Brain pericyte (primary cell): ENCODE measurements at places on chromosomes 7 and 10.

DNA sequence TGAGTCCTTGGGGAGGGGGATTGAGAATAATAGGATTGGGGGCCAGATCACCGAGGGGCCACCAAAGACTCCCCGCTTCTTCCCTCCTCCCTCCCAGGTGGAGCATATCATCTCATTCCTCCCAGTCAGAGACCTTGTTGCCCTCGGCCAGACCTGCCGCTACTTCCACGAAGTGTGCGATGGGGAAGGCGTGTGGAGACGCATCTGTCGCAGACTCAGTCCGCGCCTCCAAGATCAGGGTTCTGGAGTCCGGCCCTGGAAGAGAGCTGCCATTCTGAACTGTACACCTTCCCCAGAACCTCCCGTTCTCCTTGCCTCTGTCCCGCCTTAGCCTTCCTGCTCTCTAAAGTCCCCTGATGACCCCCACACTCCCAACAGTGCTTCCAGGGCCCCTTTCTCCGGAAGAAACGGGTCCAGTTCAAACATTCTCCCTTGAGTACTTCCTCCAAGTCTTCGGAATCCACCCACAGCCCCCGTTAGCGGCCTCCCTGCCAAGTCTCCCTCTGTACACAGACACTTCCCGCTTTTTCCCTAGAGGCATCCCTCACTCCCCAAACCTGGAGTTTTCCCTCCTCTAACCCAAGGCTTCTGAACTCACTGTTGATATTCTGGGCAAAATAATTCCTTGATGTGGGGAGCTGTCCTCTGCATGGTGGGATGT lies 4.1 kb downstream of the FBXO24 start:
- no peak for DNase-seq

DNA sequence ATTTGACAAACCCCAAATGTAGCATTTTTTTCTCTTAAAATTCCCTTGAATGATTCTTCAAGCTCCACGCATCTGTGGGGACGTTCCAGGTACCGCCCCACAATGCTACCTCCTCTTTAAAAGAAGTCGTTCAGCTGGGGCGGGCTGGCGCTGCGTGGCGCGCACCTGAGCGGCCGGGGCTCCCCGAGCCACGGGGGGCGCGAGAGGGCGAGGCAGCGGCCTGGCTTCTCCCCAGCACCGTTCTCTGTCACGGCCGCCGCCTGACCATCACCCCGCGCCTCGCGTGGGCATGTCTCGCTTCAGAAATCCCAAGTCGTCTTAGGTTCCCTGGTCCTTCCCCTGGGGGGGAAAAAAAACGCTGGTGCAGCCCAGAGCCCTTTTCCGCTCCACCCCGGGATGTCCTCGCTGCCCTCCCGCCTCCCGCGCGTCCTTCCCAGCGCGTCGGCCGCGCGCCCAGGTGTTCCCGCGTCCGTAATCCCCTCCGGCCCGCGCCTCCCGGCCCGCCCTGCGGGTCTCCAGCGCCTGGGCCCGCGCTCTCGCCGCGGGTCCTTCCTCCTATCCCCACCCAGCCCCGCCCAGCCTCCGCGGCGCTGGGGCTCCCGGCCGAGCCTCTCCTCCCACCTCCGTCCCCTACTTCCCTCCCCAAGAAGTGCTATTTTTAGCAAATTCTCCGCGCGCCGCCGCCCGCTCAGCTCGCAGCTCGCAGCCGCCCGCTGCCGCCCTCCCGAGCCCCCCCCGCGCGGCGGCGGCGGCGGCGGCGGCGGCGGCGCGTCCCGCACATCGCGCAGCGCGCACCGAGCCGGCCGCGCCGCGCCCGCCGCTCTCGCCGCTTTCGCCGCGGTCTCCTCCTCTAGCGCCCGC lies 58.7 kb upstream of the PRPS1L1 start:
- no peak for DNase-seq

- DNase-seq = no peak
Measured at GRCh38 chr7:116194115-116194514, 16.2 kb upstream of the TES start.

DNA sequence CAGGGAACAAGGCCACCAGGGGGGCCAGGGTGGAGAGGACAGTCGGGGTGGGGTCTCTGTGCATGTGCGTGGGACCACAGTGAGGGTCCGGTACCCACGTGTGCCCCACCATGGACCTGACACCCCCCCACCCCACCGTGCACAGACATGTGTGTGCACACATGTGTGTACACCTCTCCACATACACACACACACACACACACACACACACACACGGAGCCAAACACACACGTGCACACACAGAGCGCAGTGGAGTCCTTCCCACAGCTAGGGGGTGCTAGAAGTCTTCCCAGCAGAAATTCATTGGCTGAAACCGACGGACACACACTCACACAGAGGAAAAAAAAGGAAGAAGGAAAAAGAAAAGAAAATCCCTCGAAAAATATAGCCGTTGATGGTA lies 42.8 kb upstream of the GNA12 start:
- no peak for DNase-seq

DNA sequence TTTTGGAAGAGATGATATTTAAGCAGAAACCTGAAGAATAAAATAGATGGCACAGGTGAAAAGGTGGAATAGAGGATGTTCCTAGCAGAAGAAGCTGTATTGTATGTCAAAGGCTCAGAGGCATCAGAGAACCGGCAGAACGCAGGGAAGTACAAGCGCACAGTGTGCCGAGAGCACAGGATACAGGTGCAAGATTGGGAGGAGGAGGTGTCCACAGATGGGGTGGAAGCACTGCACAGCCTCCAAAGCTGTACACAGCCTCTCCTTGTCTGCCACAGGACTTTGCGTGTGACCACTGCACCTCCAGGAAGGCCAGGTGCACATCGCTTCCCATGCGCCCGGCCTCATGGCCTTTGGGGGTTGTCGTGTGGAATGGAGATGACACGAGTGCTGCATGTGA lies 23.3 kb upstream of the SEC61G start:
- DNase-seq = no peak

- DNase-seq = no peak
Measured at GRCh38 chr10:79283616-79284015, 63.7 kb upstream of the PPIF start.

GRCh38 chr10:88413412-88413811 lies 169.7 kb downstream of the RNLS start:
- no peak for DNase-seq

DNA sequence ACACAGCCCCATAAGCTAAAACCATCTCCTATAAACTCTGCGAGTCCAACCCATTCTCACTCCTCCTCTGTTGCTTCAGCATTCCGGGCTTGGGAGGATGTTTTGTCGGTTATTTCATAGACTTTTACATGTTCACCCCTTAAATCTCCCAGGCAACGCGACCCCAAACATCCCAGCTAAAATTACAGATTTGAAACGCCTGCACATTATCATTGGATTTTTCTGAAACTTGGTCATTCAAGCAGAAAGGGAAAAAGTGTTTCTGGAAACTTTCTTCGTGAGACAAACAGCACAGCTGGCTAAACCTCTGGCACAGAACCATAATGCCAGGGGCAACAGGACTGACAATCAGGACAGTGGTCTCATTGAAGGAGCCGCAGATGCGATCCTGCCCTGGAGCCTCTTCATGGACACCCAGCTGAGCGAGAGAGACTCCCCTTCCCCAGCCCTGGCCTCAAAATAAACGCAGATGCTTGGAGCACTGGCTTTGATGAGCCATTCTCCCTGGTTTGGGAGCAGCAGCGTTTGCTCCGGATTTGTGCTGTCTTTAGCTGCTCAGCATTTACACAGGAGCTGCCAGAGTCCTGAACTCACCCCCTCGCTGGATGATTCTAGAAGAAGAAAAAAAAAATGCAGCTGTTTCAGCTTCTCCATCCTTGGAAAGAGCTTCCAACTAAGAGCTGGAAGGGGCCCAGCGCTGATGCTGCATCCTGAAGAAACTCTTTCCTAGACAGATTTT lies 30.1 kb downstream of the AFAP1L2 start:
- no peak for DNase-seq

- DNase-seq = no peak
Measured at GRCh38 chr7:30932562-30932961, 20.9 kb downstream of the AQP1 start.

- no peak for DNase-seq
Measured at GRCh38 chr10:114975091-114975490, 37.1 kb downstream of the TRUB1 start.
